Fibroblast of skin of left quadriceps (primary cell): ENCODE measurements at places on chromosomes 3 and 15.

DNA sequence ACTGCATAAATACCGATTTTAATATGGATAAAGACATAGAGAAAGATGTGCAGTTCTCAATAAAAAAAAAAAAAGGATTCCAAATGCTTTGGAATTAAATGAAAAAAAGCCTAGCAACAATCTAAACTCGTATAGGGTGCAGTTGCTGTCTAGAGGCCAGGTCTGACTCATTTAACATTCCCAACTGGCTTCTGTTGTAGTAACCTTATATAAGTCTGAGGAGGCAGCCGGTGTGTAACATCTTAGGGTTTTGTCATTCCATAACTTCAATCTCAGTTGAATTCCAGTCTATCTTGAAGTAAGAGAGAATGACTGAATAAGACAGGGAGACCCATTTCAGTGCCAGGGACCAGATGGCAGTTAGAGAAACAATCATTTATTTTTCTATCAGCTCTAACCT lies 6.5 kb downstream of the PDCD10 start:
- DNase-seq = peak; percentile 26

DNA sequence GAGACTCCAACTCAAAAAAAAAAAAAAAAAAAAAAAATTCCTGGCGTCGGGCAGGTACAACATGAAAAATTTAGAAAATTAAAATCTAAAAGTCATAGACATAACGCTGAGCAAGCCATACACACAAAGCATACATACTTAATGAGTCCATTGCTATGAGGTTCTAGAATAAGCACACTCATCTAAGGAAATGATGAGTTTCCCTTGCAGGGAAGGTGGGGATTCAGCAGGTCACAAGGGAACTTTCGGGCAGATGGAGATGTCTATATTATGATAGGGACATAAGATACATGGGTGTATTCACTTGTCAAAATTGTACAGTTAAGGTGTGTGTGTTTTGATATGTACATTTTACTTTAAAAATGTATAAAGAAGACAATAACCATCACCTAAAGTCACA lies 120.2 kb upstream of the LIPC start:
- no peak for DNase-seq

- no peak for DNase-seq
These were observed 63.5 kb upstream of the TGFBR2 start for GRCh38 chr3:30542897-30543296.

DNA sequence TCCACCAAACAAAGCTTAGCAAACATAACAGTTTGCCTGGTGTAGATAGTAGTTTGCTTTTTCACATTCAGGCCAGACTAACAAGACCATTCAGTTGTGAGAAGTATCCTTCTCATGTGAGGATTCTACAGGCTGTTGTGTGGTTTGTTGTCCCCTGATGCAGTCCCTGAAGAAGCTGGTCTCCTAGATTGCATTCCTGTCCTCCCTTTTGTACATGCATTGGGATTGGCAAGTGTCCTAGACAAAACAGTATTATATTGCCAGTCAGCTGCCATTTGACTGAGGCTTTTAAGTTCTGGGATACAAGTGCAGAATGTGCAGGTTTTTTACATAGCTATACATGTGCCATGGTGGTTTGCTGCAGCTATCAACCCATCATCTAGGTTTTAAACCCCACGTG lies 362.0 kb upstream of the IL12A start:
- no peak for DNase-seq

- no peak for DNase-seq
These were observed 121.8 kb downstream of the GOLIM4 start for GRCh38 chr3:167973901-167974300.
